Globus pallidus (tissue), 1 donor: ENCODE measurements at places on chromosomes 16 and 17.
A peak's percentile ranks its signal among the peaks of the same experiment; 100 is the strongest.

- DNase-seq, result peak; percentile 49
These were observed 24.0 kb upstream of the VPS4A start for GRCh38 chr16:69286941-69287713.

DNA sequence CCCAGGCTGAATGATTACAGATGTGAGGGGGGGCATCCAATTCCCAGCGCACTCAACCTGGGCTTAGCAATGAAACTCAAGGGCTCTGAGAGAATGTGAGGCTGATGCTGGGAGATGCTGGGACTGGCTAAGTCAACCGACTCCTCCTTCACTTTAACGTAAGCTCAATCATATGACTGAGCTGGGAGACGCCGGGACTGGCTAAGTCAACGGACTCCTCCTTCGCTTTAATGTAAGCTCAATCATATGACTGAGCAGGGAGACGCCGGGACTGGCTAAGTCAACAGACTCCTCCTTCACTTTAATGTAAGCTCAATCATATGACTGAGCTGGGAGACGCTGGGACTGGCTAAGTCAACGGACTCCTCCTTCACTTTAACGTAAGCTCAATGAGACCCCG, 179.4 kb downstream of the VPS53 start:
- no peak for DNase-seq

- no peak for DNase-seq
These were observed 570 bp upstream of the BCO1 start for GRCh38 chr16:81237942-81238295.

DNA sequence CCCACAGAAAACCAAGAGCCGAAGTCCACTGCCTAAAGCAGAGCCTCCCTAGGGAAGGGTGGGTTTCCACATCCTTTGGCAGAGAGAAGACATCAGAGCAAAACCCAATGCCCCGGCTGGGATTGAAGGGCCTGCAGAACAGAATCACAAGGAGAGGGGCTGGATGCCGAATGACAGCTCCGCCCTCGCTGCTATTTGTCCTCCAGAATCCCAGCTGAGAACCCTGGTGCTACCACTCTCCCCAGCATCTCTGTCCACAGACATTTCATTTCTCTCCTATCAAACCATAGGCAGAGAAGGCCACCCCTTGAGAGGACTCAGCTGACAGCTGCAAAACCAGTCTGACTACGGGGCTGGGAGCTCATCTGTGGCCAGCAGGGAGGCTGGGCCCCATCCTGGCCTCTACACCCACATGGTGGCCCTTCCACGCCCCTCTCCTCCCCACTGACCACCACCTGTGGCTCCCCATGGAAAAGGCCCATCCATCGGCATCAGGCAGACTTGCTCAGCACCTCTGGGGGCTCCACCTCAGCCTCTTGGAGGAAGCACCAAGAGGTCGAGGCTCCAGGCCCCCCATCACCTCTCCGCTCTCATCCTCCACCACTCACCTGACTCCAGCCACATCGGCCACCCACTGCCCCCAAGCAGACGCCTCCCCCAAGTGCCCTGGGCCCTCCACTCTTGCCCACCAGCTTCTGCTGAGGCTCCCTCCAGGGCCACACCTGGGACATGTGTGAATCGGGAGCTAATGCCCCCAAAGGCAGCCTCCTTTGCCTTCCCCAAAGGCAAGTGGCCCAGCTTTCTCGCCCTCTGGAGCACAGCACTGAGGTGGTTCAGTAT, 288.5 kb downstream of the C16orf95 start:
- DNase-seq, result no peak

- DNase-seq, result no peak
These were observed 205.7 kb downstream of the TANC2 start for GRCh38 chr17:63171428-63172393.

DNA sequence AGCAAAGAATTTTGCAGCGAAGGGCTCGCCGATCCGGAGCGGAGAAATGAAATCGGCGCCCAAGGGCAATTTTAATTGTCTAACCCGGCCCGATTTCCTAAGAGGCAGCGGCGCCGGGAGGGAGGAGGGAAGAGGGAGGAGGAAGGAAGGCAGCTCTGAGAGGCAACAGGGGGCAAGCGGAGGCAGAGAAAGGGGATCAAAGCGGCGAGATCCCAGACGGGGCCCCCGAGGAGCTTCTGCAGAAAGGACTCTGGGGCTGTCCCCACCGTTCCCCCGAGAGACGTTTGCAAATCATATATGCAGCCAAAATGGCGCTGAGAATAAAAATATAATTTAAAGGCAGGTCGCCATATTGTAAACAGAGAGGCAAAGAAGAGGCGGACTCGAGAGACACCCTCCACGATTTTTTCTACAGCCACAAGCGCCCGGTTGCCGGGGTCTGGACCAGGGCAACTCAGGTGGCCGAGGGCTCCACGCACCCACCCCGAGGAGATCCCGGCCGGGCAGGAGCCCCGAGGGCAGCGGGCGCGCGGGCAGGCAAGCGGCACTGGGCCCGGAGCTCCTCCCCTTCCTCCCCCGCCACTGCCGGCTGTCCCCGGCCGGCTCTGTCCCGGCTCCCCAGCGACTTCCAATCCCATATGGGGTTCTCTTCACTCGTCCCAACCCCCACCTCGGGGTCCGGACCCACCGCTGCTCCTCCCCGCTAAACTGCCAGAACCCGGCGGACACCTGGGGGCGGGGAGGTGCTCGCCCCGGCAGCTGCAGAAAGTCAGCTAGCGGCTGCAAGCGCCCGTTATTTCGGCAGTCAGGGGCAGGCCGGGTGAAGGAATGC, 1.9 kb downstream of the PHF12 start:
- DNase-seq, result peak; percentile 68

- DNase-seq, result no peak
These were observed 10.8 kb downstream of the P2RX5 start for GRCh38 chr17:3685174-3685573.

DNA sequence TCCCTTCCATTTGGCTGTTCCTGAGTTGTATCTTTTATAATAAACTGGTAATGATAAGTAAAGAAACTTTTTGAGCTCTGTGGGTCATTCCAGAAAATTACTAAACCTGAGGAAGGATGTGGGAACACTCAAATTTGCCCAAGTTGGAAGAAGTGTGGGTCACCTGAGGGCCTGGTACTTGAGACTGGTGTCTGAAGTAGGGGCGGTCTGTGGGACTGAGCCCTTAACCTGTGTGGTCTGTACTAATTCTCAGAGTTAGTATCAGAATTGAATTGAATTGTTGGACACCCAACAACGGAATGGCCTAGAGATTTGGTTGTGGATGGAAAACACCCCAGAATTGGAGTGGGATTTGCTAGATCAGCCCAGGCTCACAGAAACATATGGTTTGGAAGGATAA, 43.1 kb downstream of the IKZF3 start:
- no peak for DNase-seq

- DNase-seq, result no peak
These were observed 27.6 kb downstream of the PLCG2 start for GRCh38 chr16:81806696-81807095.

DNA sequence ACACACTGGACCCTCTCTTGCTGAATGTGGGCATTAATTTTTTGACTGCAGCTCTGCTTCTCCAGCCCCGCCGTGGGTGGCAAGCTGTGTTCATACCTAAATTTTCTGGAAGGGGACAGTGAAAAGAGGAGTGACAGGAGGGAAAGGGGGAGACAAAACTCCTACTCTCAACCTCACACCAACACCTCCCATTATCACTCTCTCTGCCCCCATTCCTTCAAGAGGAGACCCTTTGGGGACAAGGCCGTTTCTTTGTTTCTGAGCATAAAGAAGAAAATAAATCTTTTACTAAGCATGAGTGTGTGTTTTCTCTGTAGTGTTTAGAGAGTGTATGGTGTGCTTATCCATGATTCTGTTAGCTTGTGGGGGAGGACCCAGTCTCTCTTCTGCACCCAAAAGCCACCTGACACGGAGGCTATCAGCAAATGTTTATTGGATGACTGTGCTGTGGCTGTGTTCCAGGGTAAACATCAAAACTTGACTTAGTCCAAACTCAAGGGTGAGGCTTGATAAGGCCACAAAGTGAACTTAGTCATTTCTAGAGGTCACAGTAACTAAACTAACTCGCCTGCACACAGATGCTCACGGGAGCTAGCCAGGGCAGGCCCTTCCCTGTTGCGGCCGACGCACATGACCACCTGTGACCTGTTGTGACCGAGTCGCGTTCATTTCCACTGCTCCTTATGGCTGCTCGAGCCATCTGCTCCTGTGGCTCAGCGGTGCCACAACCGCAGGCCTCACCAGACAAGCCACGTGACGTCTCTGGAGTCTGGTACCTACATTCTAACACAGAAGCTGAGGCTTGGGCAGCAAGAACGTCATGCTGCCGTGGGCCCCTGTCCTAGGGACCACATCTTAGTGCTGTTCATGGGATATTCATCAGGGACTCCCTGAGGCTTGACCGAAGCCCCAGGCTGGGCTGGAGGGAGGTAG, 9.8 kb upstream of the MED11 start:
- no peak for DNase-seq

DNA sequence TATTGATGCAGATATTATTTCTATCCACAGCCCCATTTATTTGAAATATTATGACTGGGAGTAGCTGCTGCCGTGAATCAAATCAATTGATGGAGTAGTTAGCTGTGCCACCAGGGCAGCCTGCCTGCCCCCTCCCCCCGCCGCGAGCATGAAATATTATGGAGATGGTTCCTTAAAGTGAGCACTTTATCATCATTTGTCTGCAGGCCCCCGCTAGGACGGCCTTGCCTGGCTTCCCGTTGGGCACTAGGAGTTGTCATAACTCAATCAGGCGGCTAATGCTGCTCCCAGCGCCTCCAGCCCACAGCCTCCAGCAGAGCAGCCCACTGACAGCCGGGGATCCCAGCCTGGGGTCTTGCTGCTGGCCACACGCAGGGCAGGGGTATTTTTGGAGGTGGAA, 173.9 kb downstream of the SALL1 start:
- DNase-seq, result no peak

- no peak for DNase-seq
These were observed 603 bp upstream of the MRTFB start for GRCh38 chr16:14070555-14070876.

- DNase-seq, result no peak
These were observed 126.0 kb upstream of the GOT2 start for GRCh38 chr16:58859958-58860669.

GRCh38 chr17:10633738-10634379, 23.2 kb downstream of the MYH3 start:
- DNase-seq, result no peak

- no peak for DNase-seq
These were observed 128.3 kb downstream of the ZNF423 start for GRCh38 chr16:49727611-49728010.

- no peak for DNase-seq
These were observed 12.0 kb downstream of the TBC1D16 start for GRCh38 chr17:80023481-80024205.

DNA sequence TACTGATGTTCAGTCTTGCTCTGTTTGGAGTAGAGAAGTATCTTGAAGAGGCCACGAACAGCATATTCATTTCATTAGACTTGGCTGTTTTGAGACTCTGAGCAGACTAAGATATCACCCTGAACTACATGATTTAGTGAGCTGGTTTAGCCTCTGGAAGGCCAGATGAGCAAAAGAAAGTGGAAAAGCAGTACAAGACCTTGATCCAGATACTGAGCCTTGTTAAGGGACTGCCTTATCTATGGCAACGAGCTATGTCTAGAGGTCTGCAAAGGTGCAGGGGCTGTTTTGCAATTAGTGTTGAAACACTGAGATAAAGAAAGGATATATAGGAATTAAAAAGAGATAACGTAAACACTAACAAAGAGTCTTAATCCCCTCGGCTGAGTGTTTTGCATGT, 231.4 kb downstream of the IRX3 start:
- no peak for DNase-seq

DNA sequence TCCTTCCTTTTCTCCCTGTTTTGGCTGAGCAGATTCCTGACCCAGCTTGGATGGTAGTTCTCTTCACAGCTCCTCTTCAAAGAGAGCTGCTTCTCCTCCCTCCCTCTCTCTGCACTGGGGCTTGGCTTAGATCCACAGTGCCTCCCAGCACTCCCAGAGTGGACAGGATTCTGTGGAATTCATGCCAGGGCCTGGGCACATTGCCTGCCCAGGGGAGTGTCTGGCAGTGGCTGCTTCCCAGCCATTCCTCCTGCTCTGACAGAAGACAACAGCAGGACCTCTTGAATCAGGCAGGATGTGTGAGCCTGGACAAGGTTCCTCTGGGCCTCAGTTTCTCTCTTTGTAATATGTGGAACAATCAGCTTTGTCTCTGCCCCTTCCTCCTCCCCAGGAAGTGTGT, 4.5 kb upstream of the MMP28 start:
- peak; percentile 61 for DNase-seq

DNA sequence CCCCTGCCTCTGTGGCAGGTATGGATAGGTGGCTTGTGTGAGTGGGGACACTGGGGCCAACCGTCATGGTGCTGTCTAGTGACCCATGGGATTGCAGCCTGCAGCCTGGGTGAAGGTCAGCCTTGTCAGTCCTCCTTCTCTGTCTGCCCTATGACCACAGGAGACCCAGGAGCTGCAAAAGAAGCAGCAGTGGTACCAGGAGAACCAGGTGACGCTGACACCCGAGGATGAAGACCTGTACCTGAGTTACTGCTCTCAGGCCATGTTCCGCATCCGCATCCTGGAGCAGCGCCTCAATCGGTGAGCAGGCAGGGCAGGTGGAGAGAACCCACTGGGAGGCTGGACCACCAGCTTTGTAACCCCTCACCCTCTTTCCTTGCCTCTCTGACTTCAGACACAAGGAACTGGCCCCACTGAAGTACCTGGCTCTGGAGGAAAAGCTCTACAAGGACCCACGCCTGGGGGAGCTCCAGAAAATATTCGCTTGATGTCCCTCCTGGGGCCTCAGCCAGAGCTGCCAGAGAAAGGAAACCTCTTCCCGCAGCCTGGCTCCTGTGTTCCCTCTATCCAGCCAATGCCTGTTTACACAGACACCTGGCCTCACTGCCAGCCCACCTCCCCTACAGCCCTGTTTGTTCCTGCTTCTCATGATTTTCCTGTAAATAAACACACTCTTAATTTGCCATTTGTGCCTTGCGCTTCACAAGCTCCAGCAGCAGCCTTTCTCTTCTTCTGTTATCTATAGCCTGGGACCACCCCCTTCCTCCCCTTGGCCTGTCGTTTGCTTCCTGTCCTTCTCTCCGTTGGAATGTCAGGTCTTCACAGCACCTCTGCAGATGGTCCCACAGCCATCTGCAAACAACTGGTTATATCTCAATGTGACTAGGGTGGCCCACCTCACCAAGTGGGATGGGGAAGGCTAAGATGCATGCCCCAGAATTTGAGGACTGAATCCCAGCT, 4.5 kb upstream of the KATNB1 start:
- DNase-seq, result no peak

GRCh38 chr17:50465635-50466034, 3.0 kb downstream of the CHAD start:
- DNase-seq, result no peak

DNA sequence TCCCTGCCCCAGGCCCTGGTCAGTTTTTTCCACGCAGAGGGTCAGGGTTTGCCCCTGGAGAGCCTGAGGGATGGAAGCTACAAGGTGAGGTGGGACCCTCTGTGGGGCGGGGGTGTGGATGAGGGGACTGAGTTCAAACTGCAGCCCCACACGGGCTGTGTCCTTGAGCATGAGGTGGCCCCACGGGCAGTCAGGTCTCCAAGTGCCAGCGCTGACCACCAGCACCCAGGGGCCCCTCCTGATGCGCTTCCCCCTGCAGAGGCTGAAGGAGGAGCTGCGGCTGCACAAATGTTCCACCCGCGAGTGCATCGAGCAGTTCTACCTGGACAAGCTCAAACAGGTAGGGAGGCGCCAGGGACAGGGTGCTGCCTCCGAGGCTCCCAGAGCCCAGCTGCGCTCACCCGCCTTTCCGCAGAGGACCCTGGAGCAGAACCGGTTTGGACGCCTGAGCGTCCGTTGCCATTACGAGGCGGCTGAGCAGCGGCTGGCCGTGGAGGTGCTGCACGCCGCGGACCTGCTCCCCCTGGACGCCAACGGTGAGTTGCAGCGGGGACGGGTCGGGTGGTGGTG, 4.3 kb downstream of the TSR3 start:
- DNase-seq, result no peak

- DNase-seq, result no peak
These were observed 346.0 kb downstream of the PMP22 start for GRCh38 chr17:14919094-14919493.
